ENCODE measurements at places on chromosomes 6 and 20. TPM values are rescaled to one million over a fixed set of nuclear protein-coding genes. Genes with fewer than 3 reads are reported as not detected.

DNA sequence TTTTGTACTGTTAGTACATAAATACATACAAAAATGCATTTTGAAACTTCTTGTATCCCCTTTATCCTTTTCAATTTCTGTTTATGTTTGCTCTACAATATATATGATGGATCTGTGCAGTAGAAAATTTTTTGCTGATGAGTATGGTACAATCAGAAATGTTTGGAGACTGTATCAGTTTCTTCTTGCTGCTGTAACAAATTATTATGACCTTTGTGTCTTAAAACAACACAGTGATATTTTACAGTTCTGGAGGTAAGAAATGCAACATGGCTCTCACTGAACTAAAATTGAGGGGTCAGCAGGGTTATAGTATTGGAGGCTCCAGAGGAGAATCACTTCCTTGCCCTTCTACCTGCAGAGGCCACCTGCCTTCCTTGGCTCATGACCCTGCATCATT lies 184.4 kb downstream of the EYA2 start:
- DNase-seq: no peak

DNA sequence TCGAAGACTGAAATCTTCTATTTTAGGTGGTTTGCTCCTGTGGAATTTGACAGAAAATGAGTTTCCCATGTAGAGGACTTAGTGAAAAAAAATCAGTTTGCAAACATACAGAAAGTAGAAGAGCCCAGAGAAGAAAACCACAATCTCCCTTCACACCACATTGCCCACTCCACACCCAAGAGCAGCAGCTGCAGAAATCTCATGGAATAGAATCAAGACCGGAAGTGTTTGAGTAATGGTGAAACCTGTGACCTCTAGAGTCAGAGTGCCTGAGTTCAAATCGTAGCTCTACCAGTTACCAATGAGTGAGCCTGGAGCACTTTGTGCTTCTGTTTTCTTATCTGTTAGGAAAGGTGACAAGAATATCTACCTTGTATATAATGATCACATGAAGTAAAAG lies 4.6 kb downstream of the SIRPG start:
- no peak for DNase-seq

GRCh38 chr20:9348747-9349146 lies 165.6 kb upstream of the LAMP5 start:
- no peak for DNase-seq

DNA sequence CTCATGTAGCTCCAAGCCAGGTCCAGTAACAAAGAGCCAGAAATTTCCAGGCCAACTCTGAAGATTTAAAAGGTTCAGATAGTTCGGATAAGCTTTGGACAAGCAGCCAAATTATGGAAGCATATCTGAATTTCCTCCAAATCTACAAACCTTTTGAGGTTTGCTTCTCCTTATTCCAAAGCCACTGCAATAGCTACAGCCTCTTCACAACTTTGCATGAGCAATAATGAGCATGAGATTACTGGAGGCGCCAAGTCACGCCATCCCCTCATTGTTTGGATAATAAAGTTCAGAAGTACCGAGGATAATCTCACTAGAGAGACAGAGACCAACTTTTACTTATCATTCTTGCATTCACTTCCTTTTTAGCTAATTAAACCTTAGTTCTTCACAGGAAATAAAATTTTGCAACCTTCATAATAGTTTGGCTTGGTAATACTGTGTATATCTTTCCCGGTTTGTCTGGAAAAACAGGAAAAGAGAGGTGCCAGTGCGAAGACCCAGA lies 329.6 kb upstream of the RSPO3 start:
- DNase-seq: no peak

Gene ZBTB24
- total RNA-seq: 9.8 TPM

Gene HSPA1L
- total RNA-seq: 4.2 TPM

Gene FAXC
- 36.3 TPM for total RNA-seq

Gene FAM217A
- not detected for total RNA-seq

Gene NRSN2
- total RNA-seq: 21.0 TPM

Data from cerebellum (tissue), 4 donors.